ENCODE measurements at places on chromosomes 11 and 22. TPM values are rescaled to one million over a fixed set of nuclear protein-coding genes. Genes with fewer than 3 reads are reported as not detected.

Gene CNTF
- 1.7 TPM for total RNA-seq

Gene CCDC157
- 3.2 TPM for total RNA-seq

Gene ZNF202
- 6.7 TPM for total RNA-seq

Gene TUBGCP6
- 34.0 TPM for total RNA-seq
